ENCODE measurements at places on chromosomes 1 and 21.
A peak's percentile ranks its signal among the peaks of the same experiment; 100 is the strongest.

GRCh38 chr1:53697721-53698383, 41.1 kb downstream of the GLIS1 start:
- DNase-seq = no peak

DNA sequence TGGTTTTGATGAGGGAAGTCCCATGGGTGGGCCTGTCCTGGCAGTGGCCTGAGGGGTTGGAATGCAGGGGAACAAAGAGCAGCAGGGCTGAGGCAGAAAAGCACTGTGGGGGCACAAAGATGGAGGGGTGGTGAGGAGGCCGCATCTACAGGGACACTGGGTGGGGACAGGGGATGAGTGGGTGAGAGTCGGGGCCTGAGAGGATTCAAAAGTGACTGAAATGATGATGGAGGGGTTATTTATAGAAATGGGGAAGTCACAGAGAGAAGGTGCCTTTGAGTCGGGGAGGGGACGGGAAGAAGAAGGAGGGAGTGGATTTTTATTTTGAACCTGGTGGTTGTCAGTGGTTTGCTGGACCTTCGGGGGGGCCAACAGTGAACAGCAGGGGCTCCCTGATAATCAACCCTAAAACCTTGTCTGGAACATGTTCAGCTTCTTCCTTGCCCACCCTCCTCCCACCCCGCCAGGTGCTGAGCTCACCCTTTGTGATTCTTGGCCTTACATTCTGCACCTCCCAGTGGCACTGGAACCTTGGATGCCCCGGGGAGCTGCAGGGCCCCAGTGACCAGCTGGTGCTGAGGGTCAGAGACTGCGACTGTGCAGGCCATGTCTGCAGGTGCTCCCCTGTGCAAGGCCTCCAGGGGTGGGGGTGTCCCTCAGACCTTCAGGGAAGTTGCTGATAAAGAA, 42.9 kb downstream of the IER5 start:
- DNase-seq = no peak

GRCh38 chr21:15843766-15844165, 114.0 kb downstream of the USP25 start:
- DNase-seq = no peak

DNA sequence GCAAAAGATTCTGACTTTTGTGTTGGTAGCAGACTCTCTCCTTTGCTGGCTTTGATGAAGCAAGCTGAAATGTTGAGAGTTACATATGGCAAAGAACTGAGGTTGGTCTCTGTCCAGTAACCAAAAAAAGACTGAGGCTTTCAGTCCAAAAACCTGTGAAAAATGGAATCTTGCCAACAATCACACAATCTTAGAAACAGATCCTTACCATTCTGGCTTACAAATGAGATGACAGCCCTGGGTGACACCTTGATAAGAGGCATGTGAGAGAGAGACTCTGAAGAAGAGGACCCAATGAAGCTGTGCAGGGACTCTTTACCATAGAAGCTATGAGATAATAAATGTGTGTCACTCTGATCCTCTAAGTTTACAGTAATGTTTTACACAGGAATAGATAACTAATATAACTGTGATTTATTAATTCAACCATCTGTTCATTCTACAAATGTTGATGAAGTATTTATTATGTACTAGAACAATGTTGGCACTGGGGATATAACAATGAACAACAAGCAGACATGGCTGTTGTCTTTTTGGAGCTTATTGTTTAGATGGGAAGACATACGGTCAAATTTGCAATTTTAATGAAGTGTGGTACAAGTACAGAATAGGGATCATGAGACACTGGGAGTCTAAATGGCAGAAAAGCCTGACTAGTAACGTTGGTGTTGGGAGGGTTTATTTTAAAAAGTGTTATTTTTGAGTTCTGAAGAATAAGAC, 251.0 kb downstream of the OLFM3 start:
- no peak for DNase-seq

- no peak for DNase-seq
Measured at GRCh38 chr1:27562534-27563340, 41.2 kb downstream of the AHDC1 start.

- DNase-seq = no peak
Measured at GRCh38 chr1:121408354-121408753, 223.6 kb downstream of the SRGAP2C start.

DNA sequence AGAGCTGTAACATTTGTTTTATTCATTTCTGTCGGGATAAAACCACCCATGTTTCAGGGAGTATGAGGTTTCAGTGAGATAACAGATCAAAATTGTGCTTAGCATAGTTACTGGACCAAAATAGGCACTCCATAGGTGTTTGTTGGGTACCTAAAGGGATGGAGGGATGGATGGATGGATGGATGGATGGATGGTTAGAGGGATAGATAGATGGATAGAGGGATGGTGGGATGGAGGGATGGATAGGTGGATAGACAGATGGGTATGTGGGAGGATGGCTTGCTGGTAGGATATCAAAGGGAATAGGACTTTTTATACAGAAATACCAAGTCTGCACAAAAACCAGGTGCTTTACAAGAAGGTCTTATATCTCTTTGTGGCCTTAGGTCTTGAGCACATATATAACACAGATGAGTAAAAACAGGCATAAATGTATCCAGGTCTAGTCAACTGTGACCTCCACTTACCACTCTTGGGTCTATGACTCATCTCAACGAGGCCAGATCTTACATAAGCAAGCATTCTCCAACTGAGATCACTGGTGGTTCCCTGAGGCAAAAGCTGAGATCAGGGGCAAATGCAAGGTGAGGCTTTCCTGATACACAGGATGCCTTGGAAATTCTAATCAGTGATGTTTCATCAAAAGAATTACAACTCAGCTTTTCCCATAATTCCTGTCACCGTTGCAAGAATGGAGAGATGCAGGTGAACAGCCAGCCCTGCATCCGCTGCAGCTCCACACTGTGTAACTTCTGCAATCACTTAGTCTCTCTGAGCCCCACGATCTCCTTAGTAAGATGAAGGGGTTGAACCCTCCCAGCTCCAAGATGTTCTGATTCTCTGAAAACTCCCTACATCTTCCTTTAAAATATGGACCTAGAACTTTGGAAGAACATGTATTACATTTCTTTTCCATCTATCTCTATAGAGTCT, 32.0 kb downstream of the PTAFR start:
- DNase-seq = peak; percentile 38

DNA sequence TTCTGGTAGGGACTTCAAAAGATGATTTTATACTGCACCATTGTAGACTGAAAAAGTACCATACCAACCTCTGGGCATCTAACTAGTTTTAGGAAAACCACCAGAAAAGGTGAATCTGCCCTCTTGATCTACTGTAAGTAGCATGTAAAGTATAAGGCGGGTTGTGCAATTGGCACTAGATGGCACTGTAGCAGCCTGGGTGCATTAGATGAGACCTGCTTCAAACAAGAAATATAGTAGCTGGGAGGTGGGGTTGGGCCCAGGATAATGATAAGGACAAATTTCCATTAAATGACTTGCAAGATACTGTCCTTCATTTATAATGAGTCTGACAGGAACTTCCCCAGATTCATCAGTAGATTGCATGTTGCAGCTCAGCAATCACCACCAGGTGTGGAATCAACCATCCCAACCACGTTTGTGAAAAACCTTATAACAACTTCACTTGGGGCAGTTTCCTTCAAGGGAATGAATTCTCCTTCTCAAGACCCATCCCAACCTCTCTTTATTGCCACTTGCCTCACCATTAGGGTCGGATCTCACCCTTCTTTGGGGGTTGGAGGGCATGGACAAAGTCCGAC, 37.3 kb upstream of the IL10 start:
- DNase-seq = no peak

DNA sequence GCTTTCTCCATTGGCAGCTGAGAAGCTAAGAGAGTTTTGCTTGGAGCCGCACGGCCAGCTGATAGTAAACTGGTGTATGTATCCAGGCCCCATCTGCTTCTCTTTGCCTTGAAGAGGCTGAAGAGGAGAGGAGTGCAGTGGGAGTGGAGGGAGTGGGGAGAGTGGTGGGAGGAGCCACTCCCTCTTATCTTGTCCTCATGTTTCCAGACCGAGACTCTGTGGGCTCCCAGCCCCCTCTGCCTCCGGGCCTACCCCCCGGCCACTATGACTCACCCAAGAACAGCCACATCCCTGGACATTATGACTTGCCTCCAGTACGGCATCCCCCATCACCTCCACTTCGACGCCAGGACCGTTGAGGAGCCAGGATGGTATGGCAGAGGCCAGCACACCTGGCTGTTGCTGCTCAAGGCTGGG, 6.0 kb upstream of the LRRC71 start:
- no peak for DNase-seq

DNA sequence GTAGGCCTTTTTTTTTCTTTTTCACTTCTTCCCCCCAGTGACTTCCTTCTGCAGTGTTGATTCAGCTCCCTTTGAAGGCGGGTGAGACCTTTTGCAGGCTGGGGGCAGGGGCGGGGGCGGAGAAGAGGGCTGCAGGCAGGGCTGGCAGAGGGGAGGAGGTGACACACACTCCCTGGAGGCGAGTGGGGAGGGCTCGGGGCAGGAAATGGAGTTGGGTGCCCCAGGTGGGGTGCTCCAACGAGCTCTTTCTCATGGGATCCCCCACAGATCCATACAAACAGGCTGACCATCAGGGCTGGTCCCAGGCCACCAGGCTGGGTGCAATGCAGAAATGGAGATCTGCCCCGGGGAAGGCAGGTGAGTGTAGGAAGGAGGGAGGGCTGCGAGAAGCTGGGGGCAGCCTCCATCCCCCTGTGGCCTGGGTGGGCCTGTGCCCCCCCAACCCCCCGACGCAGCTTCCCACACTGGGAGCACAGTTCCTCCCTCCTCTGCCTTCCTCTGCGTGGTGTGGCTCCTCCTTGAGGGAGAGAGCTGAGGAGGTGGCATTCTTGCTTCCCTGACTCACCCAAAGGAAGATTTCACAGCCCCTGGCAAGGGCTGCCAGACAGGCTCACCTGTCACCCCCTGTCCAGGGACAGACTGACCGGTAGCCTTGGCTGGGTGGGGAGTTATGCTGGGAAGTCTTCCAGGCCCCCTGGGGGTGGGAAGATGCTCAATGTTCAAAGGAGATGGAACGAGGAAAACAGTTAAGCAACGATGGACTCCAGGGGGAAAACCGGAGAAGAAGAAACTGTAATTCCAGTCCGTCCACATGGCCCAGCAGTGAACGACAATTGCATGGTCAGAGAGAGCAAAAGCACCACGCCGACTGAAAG, 7.1 kb upstream of the ITGB2 start:
- no peak for DNase-seq
